ENCODE measurements at places on chromosomes 13 and 19.

- no peak for DNase-seq
Measured at GRCh38 chr19:29302002-29302928, 89.3 kb upstream of the UQCRFS1 start.

DNA sequence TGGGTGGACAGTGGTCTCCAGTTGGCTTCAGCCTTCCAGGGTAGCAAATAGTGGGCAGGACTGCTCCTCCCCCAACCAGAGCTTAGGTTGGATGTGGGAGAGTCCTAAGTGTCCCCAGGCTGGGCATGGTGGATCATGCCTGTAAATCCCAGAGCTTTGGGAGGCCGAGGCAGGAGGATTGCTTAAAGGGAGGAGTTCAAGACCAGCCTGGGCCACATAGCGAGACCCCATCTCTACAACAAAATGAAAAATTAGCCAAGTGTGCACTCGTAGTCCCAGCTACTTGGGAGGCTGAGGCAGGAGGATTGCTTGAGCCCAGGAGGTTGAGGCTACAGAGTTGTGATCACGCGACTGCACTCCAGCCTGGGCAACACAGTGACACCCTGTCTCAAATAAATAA, 7.4 kb downstream of the RRAS start:
- no peak for DNase-seq

GRCh38 chr13:111215081-111216047, 100.3 kb downstream of the ARHGEF7 start:
- no peak for DNase-seq

- DNase-seq: no peak
Measured at GRCh38 chr19:16021796-16022195, 54.5 kb upstream of the TPM4 start.

- no peak for DNase-seq
Measured at GRCh38 chr13:45723798-45724197, 21.7 kb downstream of the CBY2 start.

GRCh38 chr19:19021115-19021514, 12.2 kb downstream of the SUGP2 start:
- DNase-seq: no peak

DNA sequence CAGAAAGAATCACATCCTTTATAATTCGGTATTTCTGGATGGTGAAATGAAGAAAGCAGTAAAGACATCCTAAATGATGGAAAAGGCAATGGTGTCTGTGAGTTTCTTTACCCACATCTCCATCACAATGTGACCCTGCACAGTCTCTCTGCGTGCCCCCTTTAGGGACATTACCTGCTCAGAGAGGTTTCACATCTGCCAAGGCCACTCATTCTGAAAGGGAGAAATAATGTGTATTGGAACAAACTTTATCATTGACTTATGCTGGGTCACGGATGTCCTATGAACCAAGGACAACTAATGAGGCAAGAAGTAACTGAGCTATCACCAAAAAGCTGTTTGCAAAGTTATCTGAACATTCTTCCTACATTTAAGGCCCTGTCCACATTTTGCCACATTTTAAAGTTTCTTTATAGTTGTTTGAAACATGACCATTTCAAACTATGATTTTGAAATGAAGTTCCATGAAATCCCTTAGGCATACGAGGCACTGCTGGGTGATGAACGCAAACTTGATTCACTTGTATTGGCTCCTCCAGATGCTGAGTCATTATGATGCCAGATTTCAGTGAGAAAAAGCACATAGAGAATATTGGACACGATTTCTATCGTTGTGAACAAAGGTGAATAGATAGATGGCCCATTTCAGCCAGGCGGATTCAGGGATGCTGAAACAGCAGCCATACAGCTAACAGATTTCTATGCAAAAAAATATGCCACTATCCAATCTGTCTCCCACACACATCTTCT, 63.5 kb upstream of the HMGB1 start:
- no peak for DNase-seq

- no peak for DNase-seq
Measured at GRCh38 chr13:51229101-51229719, 7.0 kb downstream of the FAM124A start.

All from NCI-H446 (cell line).